Pulmonary artery endothelial cell (primary cell): ENCODE measurements at places on chromosomes 1 and 21.

GRCh38 chr1:173354937-173355280 is 122.2 kb upstream of the PRDX6 start:
- DNase-seq = no peak

DNA sequence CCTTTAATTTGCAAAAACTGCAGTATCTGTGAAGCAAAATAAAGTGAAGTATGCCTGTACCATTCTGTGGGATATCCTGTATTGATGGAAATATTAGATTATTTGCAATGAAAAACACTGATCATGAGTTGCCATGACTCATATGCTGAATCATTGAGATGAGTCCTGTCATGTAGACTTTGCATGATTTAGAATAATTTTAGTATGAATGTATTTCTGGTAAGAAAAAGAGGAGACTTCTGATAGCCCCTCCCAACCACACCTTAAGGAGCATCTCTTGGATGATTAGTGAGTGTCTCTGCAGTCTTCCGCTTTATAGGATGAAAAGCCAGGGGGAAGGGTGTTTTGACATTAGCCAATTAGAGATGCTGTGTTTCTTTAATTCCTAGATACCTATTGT is 55.2 kb upstream of the PTGS2 start:
- no peak for DNase-seq

GRCh38 chr1:3084726-3085125 is 15.7 kb downstream of the PRDM16 start:
- no peak for DNase-seq

DNA sequence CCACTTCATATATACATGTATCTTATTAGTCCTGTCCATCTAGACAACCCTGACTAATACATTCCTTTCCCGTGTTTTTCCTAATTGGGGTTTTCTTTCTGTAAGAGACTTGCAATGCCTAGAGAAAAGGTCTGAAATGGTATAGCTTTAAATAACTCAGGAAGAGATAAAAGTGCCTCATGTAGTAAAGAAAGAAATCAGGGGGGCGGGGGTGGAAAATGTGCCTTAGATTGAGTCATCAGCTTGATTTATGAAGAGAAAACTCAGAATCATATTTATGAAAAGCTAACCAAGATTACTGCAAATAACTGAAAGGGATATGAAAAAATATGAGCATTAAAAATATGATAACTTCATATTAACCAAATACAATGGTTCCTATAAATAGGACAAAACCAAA is 345.8 kb upstream of the CHRM3 start:
- no peak for DNase-seq

- no peak for DNase-seq
Measured at GRCh38 chr1:11062965-11063401, 3.2 kb upstream of the SRM start.

DNA sequence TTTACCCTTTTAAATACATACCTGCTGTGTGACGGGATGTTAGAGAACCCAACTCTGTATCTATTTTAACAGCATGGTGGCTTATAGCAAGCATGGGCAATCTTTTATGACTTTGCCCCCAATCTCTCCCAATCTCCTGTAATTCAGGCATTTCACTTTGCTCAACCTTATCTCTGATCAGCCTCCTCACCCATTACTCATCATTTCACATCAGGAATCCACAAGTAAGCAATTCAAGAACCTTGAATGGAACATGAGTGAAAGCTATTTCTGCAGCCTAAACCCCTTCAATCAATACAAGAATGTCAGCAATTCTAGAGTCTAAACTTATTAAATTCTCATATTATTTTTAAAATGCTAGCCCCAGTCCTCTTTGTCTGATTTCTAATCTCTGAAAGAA is 199.8 kb downstream of the ST6GALNAC3 start:
- no peak for DNase-seq

GRCh38 chr1:31510304-31510703 is 66.0 kb upstream of the TINAGL1 start:
- no peak for DNase-seq

DNA sequence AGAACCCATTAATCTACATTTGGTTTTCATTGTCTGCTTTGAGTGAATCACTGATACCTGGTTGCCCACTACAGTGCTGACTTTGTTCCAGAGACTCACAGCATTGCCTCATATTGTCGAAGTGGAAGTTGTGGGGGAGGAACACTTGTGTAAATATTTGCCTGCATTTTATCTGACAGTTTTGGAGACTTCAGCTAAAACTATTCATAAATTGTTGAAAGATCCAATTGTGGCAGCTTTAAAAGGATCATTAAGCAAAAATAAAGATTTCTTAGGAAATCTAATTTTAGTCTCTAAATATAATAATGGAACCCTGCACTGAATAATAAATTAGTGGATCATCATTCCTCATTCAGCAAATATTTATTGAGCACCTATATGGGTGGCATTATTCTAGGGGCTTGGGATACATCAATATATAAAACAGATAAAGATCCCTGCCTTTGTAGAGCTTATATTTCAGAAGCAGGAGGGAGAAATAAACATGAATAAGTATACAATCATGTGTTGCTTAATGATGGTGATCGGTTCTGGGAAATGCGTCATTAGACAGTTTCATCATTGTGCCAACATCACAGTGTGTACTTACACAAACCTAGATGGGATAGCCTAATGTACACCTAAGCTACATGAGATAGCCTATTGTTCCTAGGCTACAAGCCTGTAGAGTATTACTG is 73.5 kb downstream of the OSBPL9 start:
- no peak for DNase-seq

DNA sequence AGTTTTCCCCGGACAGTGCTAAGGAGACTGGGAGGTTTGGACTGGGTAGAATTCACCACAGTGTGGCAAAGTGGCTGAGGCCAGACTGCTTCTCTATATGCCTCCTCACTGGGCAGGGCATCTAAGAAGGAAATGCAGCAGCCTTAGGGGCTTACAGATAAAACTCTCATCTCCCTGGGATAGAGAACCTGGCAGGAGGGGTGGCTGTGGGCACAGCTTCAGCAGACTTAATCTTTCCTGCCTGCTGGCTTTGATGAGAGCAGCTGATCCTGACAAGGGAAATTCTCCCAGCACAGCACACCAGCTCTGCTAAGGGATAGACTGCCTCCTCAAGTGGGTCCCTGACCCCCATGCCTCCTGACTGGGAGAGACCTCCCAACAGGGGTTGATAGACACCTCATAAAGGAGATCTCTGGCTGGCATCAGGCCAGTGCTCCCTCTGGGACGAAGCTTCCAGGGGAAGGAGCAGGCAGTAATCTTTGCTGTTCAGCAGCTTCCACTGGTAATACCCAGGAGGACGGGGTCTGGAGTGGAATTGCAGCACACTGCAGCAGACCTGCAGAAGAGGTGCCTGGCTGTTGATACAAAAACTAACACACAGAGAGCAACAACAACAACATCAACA is 25.2 kb downstream of the KIFAP3 start:
- no peak for DNase-seq

DNA sequence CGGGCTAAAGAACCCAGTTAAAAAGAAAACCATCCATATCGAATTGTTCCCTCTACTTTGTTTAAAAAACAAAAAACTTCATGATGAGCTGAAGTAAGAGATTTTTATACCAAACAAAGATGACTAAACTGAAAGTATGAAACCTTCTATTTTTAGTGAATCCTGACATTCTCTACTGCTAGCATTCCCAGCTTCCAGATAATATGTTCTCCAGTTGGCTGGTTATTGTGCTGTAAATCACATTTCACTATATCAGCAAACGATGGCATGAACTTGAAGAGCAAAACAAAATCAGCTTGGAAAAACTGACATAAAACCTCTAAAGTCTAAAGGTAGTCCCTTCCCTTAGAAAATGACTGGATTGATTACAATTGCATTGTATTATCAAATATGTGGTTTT is 68.1 kb upstream of the APP start:
- no peak for DNase-seq

DNA sequence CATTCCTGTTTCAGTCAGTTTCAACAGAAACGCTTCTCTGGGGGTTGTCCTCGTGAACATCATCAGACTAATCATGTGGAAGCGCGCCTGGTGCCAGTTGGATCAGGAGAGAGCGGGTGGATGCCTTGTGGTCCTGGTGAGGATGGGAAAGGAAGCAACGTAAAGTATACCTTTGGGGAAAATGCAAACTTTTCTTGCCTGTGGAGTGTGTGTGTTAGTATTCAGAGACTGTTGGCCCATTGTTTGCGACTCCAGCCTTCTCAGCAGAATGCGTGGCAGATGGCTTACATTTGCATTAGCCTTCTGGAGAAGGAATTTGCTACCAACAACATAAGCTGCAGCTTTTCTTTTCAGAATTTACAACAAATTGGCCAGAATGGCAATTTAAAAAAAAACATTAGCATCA is 173.9 kb downstream of the RWDD3 start:
- no peak for DNase-seq

- DNase-seq = no peak
Measured at GRCh38 chr1:225580238-225581099, 72.5 kb downstream of the ENAH start.

- DNase-seq = no peak
Measured at GRCh38 chr1:155304558-155305063, 3.4 kb upstream of the PKLR start.

- no peak for DNase-seq
Measured at GRCh38 chr1:246141306-246141705, 365.8 kb downstream of the SMYD3 start.

DNA sequence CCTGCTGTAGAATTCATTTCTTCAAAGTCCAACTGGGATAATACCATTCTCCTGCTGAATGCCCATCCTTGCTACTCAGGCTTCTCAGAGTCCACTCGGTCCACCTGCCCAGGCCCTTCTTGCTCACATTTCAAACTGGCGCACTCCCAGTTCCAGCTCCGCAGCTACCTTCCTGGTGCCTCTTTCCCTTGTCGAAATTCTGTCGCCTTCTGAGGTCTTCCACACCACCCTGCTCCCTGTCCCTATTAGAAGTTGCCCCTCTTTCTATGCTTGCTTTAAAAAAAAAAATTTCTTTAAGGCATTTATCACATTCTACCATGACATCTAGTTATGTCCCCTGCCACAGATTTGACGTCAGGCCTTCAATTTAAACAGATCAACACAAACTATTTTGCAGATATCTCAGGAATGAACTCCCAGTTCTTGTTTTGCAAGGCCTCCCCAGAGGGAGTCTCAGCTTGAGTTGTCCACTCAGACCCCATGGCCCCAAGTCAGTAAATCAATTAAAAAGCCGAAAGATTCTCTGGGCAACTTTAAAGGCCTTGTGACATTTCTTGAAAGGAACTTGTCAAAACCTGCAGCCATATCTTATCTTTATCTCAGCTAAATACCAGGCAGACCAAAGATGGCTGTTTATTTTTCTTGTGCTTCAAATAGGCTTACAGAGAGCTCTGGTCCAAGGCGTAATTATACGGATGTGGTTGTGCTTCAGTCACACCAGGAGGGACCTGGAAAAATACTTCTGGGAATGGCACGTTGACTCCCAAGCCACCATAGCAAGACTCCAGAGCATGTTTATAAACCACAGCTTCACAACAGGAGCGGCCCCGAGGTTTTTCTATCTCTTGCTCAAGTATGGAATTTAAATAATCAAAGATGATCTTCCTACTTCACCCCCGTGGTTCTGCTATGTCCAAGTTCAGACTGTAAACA is 2.2 kb downstream of the FAM89A start:
- DNase-seq = no peak

DNA sequence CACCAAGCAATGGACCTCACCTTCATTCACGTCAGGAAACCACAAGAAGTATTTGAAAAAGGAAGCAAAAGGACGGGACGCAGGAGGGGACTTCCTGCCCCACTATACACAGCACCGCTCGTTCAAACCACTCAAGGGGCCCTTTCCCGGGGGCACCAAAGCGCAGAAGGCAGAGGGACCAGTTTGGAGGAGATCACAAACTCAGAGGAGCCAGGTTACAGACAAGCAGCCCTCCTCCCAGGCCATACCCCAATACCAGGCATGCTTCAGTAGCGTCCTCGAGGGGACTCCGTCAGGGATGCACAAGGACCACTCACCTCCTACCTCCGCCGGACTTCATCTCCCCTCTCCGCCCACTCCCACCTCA is 685 bp downstream of the CRTC2 start:
- DNase-seq = no peak

GRCh38 chr21:36125512-36126207 is 9.2 kb upstream of the CBR3 start:
- DNase-seq = no peak

GRCh38 chr1:200028586-200029034 is 1.1 kb downstream of the NR5A2 start:
- DNase-seq = no peak

DNA sequence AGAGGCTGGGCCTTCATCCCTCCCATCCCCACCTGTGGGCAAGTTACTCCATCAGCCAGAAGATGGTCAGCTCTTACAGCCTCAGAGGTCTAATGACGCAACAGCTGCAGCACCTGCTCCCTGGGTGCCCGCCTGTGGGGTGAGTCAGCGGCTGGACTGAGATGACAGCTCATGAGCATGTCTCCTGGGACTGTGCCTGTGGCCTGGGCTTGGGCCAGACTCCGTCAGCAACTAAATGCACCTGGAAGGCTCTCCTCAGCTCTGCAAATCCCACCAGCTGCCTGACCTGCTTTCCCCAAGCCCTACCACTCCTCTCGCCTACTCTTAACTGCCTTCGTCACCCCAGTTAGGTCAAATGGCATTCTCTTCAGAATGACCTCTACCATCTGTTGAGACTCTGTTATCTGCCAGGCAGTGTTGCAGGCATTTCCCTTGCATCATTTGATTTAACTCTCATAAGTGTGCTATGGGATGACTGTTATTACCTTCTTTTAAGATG is 47.7 kb downstream of the ETS2 start:
- peak; percentile 84 for DNase-seq

DNA sequence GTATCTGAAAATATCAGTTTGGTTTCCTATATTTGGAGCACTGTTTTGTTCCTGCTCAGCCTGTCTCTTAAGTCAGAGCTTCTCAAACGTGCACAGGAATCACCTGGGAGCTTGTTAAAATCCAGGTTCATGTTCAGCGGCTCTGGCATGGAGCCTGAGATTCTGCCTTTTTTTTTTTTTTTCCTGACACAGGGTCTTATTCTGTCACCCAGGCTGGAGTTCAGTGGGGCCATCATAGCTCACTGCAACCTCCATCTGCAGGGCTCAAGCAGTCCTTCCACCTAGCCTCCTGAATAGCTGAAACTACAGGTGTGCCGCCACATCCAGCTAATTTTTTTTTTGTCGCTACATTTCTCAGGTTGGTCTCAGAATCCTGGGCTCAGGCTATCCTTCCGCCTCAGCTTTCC is 12.2 kb upstream of the SELENON start:
- no peak for DNase-seq

DNA sequence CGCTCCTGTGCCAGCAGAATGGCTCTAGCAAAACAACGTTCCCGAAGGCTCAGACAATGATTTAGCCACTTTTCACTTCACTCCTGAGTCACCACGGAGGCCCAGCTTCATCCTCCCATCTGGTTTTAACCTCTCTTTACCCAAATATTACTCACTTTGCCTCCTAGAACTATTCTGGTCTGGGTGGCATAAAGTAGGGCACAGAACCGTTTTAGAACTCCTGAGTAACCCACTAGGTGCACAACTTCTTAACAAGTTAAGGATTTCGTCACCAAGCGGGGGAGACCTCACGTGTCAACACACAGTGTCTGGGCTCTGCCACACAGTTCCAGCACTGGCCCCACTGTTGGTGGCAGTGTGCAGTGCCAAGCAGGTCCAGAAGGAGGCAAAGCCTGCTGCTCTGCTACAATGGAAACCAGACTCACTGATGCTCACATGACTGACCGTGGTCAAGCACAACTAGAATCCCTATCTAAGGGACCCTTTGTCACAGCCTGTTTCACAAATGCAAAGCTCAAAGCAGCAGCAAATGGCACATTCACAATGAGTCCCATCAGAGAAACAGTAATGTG is 121.7 kb downstream of the SIPA1L2 start:
- DNase-seq = no peak
